ENCODE measurements at places on chromosomes 2 and 18. TPM values are rescaled to one million over a fixed set of nuclear protein-coding genes. Genes with fewer than 3 reads are reported as not detected.

The RBM44 gene
- 0.60 TPM for total RNA-seq

- peak; percentile 18 for DNase-seq
Measured at GRCh38 chr2:136057023-136057801, 60.7 kb downstream of the CXCR4 start.

DNA sequence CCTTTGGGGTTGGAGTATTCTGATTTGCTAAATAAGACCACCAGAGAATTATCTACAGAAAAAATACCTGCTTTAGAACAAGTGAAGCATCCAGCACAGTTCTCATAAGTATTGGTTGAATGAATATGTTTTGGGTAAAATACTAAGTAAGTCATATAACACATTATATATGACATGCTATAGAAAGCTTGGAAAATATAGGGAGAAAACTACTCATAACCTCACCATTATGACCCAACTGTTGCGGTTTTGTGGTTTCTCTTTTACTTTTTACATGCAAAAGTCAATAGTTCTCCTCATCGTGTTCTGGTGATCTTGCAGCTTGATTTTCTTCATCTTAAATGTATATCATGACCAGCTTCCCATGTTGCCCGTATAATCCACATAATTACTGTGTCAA, 66.2 kb downstream of the DIPK1C start:
- no peak for DNase-seq

GRCh38 chr2:38948387-38948882, 58.8 kb downstream of the ARHGEF33 start:
- no peak for DNase-seq

DNA sequence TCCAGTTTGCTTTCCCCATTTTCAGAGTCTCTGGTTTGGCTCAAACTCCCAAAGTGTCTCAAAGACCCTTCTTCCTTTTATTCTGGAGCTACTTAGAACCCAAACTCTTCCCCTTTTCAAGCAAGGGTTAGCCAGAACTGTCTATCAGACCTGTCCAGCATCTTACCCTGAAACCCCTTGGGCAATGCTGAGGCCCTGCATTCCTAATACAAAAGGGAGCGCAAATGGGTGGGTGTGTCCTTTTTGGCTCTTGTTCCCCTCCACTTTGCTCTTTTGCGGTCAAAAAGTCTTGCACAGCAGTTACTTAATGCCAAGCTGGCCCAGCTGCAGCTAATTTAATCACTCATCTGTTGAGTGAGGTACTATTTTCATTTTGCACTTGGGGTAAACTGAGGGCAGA, 231.2 kb upstream of the FOSL2 start:
- DNase-seq = no peak

GRCh38 chr2:233247116-233247515, 4.4 kb upstream of the ATG16L1 start:
- no peak for DNase-seq

The CHPF gene
- 4.3 TPM for total RNA-seq

DNA sequence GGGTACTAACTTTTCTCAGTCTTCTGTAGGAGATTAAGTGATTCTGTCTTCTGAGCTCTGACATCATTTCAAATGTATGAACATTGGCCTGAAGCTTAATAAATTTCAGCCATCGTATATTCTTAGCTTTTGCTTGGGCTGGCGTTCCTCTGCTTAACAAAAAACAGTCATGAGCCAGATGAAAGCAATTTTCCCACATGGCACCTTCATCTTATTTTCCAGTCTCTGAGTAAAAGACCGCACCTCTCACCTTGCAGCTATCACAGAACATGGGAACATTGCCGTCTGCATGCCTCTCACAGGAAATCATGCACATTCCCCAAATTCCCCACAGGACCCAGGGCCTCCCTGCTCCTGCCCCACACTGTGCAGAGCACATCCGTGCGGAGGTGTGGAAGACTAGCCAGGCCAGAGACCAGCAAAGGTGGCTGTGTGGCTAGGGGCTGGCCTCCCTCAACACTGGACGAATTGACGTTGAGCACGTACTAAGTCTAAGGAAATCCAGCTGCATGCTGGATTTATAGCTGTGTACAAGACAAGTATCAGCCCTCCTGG, 531.8 kb upstream of the ID2 start:
- no peak for DNase-seq

DNA sequence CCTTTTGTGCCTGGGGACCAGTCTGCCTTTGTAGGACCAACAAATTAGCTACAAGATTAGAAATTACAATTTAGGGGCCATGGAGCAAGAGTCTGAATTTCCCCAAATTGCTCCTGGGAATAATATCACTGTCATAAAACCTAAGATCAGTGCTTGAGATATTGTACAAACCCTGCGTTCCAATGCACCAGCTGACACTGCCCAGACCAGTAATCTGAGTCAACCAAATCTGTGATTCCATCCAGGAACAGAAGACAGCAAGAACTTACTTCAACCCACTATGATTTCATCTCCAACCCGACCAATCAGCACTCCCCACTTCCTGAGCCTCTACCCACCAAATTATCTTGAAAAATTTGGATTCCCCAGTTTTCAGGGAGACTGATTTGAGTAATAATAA, 1305.0 kb upstream of the NRXN1 start:
- no peak for DNase-seq

The DGUOK gene
- 73.9 TPM for total RNA-seq

DNA sequence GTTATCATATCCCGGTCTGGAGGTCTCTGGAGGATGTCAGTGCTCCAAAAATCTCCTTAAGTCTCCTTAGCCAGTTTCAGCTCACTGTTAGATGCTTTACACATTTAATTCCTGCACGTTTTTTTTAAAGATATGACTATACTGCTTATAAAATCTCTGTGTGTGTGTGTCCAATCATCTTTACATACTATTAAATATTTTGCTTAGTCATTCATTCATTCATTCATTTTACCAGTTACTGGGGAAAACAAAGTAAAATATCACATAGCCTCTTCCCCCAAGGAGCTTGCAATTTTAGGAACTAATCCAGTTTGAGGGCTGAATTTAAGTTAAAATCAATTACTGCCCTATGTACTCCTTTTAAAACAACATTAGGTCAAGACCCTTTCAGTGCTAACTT, 293.2 kb upstream of the LYPD1 start:
- no peak for DNase-seq

GRCh38 chr2:57182916-57183315, 863.7 kb upstream of the VRK2 start:
- no peak for DNase-seq

- no peak for DNase-seq
Measured at GRCh38 chr2:1588978-1589621, 155.2 kb downstream of the PXDN start.

The SERPINB12 gene
- total RNA-seq = not detected

The HSPE1 gene
- total RNA-seq = 46.3 TPM

The DOK6 gene
- total RNA-seq = not detected

The IL36B gene
- total RNA-seq = not detected

DNA sequence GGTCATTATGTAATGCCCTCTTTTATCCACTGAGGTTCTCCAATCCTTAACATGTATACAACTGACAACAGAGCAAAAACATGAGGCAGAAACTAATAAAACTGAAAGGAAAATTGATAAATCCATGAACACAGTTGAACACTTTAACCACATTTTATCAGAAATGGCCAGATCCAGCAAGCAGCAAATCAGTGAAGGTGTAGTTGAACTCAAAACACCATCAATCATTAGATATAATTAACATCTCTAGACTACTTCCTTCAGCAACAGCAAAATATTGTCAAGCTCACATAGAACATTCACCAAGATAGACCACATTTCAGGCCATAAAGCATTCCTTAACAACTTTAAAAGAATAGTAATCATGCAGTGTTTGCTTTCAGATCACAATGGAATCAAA, 72.9 kb downstream of the HS6ST1 start:
- DNase-seq = no peak

DNA sequence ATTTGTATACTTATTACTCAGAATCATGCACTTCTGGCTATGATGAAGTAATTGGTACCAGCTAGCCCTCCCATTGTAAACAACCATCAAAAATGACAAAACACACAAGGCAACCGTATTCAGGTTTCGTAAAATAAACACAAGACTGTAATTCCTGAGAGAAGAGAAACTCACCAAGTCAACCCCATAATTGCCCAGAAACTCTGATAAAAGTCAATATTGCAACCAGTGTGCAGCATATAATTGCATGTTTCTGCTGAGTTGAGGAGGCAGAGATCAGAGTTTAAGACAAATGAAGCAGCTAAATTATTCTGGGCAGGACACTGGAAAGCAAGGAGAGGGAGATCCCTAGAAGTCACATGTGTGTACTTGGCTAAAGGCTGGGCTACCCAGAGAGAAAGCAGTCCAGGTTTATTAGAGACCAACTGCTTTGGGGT, 90.3 kb downstream of the ROCK2 start:
- no peak for DNase-seq

DNA sequence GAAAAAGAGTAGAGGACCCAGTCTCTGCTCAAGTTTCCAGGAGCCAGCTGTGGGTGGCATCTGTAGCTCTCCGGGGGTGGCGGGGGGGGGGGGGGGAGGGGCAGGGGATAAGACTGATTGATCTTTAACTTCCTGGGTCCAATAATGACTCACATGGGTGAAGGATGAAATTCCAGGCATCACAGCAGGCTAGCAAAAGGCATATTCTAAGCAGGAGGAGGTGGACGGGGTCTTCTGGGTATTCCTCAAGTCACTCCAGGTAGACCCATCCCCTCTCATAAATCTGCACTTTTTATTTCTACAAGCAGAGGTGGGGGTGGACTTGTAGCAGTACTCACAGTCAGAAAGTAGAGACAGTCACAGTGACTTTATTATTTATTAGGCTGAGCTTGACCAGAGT, 85.5 kb upstream of the TMEM247 start:
- no peak for DNase-seq
